HEK293T (cell line): ENCODE measurements at places on chromosomes 1 and 21.
A peak's percentile ranks its signal among the peaks of the same experiment; 100 is the strongest.

DNA sequence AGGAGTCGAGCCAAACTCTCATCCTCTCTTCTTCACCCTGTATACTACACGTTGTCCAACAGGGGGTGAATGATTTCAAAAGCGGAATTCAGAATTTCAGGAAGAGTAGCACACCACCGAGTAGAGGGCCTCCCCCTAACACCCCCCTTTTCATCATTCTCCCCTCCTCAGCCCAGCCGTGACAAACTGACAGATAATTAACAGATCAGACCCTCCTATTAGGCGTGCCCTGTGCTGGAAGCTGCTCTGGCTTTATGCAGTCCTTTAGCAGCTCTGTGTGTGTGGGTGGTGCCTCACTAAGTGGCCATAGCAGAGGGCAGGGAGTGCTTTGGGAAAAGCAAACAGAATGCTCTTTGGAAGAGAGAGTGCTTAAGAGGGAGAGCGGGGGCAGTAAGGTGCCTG, 44.3 kb downstream of the PEX14 start:
- no peak for DNase-seq

DNA sequence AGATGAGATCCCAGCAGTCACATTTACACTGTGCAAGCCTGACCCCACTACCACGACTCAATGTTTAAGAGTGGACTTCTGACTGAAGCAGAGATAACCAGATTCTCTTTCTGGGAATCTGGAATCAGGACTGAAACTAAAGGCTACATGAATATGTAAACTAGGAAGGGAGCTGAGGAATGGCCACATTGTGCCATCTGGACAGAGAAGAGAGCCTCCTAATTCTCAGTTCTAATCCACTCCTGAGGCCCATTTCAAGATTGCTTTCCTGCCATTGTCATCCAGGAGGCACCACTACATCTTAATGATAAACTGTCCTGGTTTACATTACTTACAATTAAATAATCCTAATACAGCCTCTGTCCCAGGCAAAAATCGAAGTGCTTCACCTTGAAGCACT, 6.5 kb downstream of the PAXBP1 start:
- DNase-seq: no peak

DNA sequence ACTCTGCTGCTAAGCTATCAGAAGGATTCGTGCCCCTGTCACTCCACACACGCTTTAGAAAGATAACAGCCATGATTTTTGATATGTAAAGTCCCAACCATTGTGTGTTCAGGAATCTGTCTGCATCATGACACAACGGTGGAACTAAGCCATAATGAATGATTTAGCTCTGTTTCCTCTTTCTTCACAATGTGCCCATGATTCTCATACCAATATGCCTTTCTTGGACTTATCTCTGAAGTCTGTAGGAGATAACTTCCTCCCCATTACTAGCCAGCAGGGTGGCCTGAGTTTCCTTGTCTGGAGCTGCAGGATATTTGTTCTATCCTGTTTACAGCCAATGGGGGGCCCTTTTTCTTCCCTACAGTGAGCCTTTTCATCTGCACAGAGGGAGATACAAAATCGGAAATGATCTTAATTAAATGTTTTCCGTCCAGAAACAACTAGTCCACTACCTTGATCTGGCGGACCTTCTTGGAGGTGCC, 511.7 kb downstream of the USP25 start:
- peak; percentile 28 for DNase-seq

DNA sequence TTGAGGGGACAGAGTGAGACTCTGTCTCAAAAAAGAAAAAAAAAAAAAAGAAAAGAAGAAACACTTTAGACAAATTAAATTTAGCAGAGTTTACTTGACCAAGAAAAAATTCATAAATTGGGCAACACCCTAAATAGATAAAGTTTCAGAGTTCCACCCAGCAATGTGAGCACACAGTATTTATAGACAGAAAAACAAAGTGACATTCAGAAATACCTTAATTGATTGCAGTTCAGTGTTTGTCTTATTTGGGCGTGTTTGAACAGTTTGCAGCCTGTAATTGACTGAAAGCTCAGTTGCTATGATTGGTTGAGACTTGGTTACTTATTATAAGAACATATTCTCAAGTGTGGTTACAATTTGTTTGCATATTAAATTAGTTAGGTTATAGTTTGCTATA, 603.5 kb upstream of the NEGR1 start:
- no peak for DNase-seq

DNA sequence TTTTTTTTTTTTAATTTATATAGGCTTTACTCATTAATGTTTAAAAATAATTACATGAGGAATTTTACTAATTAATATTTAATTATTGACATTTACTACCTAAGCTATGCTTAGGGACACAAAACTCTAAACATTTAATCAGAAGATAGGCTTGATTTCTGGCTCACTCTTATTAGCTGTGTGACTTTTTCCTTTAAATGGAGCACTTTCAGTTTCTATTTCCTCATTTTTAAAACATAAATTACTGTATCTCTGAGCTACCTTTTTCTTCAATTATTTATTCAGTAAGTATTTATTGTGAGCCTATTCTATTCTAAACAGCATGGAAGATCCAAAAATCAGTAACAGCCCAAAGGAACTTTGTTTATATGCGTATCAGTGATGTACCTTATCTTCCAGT, 40.5 kb downstream of the MAP3K7CL start:
- DNase-seq: no peak

DNA sequence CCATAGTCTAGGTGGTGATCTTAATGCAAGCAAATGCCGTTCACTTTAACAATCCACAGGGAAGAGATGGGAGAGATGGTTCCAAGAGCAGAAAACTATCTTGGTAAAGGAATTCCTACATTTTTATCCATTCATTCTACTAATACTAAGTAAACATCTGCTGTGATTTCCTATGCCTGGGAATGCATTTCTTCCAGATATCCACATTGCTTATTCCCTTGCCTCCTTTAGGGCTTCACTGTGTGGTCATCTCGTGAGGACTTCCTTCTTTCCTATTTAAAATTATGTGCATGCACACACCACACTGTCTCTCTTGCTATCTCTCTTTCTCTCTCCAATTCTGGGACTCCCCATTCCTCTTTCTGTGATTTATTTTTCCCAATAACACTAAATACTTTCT, 199.0 kb upstream of the C1orf105 start:
- DNase-seq: no peak

DNA sequence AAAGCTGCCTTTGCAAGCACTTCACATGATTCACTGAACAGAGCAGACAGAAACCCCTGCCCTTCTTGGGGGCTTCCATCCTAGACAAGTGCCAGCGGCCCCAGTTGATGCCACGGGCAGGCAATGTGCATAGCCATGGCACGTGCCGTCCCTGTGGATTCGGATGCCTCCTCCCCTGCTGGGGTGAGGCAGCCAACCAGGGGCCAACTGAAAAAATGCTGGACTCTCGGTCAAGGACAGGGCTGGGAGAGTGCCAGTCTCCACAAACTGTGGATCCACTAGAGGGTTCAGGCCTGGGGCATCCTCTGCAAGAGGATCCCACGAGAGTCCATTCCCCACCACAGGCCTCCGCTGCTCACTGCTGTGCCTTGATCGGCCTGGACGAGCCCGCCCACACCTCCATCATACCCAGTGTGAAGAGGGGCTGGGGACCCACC, 3.8 kb downstream of the JMJD4 start:
- DNase-seq: no peak

GRCh38 chr1:71068325-71069240, 12.3 kb downstream of the ZRANB2 start:
- no peak for DNase-seq

DNA sequence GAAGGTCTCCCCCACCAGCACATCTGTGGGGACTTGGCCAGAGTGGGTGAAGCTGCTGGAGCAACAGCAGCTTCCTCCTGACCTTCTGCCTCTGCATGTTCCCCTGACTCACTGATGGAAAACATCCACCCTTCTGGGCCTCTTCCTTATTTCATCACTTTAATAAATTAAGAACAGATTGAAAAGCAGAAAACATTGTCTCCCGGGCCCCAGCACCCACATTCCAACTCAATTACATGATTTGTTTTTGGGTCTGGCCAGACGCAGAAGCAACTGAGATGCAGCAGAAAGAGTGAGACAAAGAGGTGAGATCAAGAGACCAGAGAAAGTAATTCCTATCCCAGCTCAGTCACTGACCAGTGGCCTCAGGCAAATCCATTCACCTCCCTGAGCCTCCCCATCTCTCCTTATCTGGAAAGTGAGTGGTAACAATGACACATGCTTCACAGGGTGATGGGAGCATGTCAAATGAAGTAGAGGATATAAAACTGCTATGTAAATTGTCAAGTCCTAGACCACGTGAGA, 157.1 kb downstream of the ELAVL4 start:
- no peak for DNase-seq

- no peak for DNase-seq
Measured at GRCh38 chr1:115296981-115297380, 41.1 kb downstream of the NGF start.

GRCh38 chr1:56322211-56322610, 257.2 kb downstream of the PLPP3 start:
- no peak for DNase-seq

- peak; percentile 42 for DNase-seq
Measured at GRCh38 chr1:152035539-152036266, 1.1 kb downstream of the S100A11 start.

DNA sequence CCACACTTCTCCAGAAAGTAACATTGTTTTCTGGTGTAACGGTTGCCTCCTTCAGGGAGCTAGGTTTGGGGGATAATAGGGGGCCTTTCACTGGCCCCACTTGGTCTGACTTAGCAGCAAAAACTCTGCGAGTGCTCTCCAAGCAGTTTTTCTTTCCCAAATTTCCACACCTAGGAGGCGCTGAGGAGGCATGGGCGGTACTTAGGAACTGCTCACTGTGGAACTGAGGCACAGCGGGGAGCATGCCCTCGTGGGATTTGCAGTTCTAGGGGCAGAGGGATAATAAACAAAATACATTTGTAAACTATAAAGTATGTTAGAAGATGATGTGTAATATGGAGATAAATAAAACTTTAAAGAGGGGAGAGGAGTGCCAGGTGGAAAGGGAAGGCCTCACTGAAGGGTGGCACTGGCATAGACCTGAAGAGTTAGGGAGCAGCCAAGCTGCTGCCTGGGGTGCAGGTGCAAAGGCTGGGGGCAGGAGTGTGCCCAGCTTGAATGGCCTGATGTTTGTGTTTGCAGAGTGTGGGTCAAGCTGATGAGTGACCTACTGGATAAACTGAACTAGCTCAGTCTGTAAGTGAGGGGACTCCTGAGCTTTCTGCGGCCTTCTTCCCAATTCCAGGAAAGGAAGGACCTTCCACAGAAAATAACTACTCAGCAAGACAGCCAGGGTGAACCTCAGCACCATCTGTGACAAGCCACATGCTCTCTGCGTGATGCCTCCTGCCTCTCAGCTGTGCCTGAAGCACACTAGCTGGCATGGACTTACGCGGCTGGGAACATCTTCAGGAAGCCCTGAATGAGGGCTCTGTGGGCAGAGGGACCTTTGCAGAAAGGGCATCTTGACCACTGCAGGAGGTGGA, 1.9 kb downstream of the EPHX1 start:
- DNase-seq: peak; percentile 65

GRCh38 chr1:27430903-27431600, 38.6 kb downstream of the GPR3 start:
- no peak for DNase-seq

DNA sequence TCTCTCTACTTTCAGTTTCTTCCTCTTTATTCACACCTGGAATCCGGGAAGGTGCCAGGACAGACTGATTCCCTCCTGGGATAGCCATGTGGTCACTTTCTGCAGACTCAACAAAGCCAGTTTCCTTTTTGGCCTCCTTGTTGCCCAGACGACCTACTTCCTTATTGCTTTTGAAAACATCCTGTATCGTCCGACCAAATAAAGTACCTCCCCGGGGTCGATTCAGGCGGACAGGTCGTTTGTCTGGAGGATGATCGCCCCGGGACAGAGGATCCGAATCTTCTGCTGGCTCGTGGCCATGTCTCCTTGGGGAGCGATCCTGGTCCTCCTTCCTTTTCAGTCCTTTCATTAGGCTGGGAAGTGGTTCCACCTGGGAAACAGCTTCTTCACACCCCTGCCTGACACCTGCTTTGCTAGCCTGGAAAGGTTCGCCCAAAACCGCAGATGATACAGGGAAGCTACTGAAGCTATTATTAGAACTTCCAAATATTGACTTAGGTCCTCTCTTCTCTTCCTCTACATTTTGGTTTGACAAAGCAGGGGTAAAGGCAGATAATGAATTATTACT, 1.2 kb downstream of the MCM3AP start:
- no peak for DNase-seq

DNA sequence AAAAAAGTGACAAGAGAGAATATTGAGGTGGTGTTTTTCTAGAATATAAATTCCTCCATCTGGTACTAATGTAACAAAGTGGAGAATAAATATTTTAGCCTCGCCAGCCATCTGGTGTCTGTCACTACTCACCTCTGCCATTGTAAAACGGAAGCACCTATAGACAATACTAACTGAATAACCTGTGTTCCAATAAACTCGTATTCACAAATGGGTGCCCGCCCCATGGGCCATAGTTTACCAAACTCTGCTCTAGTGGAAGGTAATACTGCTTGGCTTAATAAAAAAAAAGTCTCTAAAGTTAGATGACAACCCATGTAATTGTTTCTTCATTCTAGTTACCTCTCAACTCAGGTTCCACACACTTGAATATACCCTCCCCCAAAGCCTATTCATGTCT, 8.1 kb downstream of the MIS18A start:
- no peak for DNase-seq

- DNase-seq: no peak
Measured at GRCh38 chr1:236748268-236748870, 46.7 kb upstream of the MTR start.

GRCh38 chr1:78370356-78370755, 120.4 kb upstream of the PTGFR start:
- no peak for DNase-seq

DNA sequence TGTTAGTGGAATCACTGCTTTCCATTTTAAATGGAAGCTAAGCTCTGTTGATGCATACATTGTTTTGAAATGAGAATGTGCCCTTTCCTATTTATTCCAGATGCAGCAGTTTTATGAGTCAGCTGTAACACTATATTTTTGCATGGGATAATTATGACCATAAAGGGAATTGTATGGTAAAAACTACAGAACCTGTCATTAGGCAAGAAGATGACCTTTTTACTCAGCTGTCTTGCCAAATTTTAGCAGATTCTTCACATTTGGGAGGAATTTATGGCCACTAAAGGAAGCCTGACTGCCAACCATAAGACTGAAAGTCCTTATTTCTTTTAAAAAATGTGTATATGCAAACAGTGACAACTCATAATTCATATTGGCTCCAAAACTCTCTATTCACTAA, 356.3 kb upstream of the PRMT6 start:
- DNase-seq: no peak

- DNase-seq: peak; percentile 64
Measured at GRCh38 chr1:198771563-198772153, 132.8 kb downstream of the PTPRC start.

DNA sequence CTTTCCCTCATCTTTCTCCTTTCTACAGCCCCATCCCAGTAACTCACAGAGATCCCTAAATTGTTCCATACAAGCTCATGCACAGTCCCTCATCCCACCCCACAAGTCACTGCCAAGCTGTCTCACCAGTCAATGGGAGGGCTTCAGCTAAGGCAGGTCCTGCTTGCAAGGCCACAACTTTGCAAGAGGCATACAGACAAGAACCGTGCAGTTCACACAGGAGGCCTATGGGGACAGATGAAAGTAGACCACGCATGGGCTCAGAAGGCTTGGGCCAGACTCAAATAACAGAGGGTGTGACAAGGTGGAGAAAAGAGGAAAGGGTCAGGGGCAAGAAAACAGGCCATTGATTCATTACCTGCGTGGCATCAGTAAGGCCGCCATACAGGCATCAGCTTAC, 15.1 kb downstream of the RGS8 start:
- no peak for DNase-seq
